ENCODE measurements at places on chromosomes 1 and 21.
A peak's percentile ranks its signal among the peaks of the same experiment; 100 is the strongest.

- DNase-seq: no peak
Observed at GRCh38 chr1:37265786-37266667, 208.4 kb upstream of the ZC3H12A start.

GRCh38 chr1:60906039-60906438 is 176.3 kb upstream of the NFIA start:
- DNase-seq: no peak

DNA sequence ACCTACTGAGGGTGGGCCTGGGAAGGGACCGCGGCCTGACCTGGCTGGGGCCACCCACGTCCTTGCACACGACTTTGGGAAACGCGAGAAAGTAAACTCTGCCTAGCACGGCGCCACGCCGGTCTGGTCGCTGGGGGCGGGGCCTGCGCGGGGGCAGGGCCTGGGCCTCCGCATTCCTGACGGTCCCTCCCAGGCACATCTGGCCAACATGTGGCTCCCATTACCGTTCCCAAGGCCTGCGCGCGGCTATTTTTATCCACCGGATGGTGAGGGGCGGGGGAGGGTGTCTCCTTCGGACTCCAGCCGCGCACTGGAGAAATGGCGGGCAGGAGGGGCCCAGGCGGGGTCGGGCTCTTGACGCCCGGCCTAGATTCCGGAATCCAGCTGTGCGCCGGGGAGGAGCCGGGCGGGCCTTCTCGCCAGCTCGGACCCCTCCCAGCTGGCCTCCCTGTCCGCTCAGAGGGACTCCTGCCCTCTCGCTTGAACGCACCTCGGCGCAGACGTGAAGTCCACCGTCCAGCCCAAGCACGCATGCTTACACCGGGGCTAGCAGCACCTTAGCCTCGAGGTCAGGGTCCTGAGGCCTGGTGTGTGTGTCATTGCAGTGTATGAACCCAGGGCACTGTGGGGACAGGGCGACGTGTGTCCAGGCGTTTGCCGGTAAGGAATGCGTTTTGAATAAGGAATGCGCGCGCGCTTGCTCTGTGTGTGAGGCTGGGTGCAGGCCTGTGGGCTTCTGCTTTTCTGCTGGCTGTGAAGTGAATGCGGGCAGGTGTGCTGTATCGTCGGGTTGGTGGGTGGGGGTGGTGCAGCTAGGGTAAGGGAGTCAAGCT is 2.1 kb downstream of the EVA1B start:
- peak; percentile 61 for DNase-seq

GRCh38 chr1:109650609-109651008 is 5.3 kb upstream of the GSTM4 start:
- DNase-seq: no peak

DNA sequence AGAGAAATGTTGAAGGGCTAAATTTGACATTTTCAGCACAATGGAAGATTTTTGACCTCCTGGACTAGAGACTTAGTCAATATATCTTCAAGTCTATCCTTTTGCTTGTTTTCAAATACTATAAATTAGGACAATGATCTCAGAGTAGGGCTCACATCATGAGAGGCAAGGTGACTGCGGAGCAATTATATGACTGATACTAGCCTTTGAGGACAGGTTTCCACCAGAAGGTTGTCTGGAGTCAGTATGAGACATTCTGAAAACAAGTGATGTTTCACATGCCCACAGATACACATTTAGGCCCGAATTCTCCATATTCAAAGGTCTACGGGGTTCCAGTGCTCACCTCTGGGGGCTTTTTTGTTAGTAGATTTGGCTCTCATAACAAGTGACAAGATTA is 142.3 kb upstream of the SAMSN1 start:
- no peak for DNase-seq

- no peak for DNase-seq
Observed at GRCh38 chr21:34132202-34132601, 58.8 kb downstream of the MRPS6 start.

DNA sequence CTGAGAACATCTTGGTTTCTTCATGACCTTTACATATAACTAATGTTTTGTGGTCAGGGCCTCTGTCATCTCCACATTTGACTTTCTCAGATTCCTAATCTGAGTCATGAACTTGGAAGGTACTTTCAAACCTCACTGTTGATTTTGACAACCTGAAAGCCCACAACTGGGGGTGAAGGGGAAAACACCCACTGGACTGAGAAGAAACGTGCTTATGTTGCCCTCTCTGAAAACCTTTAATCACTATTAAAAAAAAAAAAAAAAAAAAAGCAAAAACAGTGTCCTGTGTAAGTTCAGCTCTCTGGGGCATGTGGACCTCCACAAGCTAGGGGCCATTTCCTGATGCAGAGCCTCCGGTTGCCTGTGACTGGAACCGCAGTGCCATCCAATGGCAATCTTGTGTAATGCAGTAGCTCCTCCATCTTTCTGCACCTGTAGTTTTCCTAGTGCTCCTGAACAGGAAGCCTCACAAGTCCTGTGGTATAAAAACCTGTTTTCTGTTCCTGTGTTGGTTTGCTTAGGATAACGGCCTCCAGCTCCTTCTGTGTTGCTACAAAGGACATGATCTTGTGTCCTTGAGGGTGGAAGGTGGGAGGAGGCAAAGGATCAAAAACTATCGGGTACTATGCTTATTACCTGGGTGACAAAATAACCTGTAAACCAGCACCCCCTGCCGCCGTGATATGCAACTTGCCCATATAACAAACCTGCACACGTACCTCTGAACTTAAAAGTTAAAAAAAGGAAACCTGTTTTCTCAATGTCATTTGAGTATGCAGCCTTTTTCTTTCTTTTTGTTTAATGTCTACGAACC is 124.5 kb downstream of the ZNF648 start:
- DNase-seq: peak; percentile 47

GRCh38 chr1:150875197-150876118 is 941 bp downstream of the ARNT start:
- DNase-seq: no peak

DNA sequence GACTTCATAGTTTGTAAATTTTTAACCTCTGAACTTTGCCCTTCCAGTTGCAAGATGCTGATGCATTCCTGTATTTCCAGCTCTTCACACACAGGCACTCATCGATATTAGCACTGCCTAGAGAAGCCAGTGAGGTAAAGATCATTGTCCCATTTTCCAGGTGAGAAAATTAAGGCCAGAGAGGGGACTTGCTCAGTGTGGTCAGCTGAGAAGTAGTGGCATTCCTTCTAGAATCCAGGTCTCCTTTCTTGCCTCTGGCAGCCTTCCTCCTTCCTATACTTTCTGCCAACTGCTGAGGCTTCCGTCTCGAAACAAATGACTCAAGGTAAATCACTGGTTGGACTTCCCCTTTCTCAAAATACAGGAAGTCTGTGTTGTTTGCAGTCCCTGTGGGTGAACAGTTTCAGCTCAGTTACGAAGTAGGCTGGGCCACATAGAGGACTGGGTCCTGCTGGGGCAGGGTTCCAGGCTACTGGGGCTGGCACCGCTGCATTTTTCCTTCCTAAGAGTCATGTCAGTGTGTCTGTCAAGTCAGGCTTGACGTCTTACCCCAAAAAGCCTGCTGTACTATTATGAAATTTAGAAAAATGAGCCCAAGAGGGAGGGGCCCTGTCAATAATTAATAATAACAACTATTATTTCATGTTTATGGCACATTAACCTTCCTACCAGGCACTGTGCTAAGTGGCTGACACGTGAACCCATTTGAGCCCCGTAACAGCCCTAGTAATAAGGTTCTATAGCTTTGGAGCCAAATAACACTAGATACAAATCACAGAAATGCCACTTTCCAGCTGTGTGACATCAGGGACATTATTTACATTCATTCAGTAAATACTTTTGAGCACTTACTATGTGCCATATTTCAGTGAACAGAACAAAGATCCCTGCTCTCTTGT is 16.6 kb upstream of the RNF19B start:
- DNase-seq: peak; percentile 78

- no peak for DNase-seq
Observed at GRCh38 chr1:27106561-27107323, 48.2 kb downstream of the SLC9A1 start.

- no peak for DNase-seq
Observed at GRCh38 chr1:162710780-162711465, 78.7 kb downstream of the DDR2 start.

DNA sequence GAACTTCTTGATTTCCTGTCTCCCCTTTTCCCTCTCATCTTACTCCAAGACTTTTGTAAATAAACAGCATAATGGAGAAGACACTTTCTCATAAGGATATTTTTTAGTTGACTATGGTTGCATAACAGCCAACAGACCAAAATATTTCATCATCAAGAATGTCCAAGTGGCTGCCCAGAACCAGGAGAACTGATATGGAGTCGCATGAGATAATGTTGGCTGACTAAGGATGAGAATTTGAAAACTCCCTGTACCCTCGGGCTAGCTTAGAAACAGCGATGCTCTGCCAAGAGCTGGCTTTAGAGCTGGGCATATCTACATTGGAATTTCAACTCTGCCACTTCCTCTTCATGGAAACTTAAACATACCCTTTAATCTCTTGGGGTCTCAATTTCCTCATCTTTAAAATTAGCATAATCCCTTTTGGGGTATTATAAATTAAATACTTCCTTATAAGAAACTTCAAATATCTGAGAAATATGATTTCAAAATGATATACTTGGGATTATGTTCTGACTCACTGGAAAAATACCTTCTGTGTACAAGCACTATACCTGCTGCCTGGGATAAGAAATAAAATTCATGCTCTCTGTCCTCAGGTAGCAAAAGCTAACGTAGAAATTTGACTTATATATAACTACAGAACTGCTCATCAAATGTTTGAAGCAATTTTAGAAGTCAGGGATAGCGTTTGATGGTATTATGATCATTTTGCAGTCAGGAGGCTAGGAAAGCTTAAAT is 777.3 kb downstream of the LTN1 start:
- no peak for DNase-seq

GRCh38 chr21:46489800-46490199 is 31.1 kb downstream of the DIP2A start:
- no peak for DNase-seq

DNA sequence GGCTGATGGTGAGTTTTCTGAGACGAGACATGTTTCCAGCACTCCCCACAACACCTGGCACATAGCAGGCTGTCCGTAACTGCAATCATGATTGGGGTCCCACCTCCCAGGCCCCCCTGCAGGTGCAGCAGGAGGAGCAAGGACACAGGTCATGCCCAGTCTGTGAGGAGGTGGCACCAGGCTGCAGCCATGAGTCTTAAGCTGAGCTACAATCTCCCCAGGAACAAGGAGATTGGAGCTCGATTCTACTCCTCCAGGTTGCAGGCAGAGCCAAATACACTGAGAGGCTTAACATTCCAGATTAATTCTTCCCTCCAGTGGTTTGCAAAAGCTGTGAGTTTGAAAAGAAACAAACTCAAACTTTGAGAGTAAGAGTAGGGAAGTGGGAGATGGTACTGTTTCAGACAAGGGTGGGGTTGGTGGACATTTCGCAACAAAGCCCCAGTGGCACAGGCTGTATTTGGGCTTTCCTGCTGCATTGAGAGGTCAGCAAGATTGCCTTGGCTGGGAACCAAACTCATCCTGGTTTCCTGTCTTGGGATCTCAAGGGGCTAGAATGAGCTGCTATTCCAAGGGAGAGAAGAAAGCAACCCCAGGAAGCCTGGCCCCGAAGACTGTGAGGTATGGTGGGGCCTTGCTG is 64.8 kb upstream of the GALNT2 start:
- DNase-seq: no peak

DNA sequence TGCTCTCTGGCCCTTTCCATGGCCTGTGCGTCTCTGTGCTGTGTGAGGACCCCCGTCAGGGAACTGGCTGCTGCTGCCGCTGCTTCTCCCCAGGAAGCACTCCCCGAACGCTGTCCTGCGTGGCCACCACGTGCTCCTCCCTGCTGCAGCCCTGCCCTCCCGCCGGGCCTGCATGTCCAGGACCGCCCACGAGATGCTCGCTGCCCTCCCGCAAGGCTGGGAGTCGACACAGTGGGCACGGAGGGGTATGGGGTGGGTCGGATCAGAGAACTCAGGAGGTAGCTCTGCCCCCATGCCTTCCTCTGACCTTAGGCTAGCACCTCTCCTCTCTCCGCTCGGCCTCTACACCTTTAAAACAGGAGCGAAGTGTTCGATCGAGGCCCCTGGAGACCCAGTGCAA is 171.9 kb upstream of the AJAP1 start:
- no peak for DNase-seq

DNA sequence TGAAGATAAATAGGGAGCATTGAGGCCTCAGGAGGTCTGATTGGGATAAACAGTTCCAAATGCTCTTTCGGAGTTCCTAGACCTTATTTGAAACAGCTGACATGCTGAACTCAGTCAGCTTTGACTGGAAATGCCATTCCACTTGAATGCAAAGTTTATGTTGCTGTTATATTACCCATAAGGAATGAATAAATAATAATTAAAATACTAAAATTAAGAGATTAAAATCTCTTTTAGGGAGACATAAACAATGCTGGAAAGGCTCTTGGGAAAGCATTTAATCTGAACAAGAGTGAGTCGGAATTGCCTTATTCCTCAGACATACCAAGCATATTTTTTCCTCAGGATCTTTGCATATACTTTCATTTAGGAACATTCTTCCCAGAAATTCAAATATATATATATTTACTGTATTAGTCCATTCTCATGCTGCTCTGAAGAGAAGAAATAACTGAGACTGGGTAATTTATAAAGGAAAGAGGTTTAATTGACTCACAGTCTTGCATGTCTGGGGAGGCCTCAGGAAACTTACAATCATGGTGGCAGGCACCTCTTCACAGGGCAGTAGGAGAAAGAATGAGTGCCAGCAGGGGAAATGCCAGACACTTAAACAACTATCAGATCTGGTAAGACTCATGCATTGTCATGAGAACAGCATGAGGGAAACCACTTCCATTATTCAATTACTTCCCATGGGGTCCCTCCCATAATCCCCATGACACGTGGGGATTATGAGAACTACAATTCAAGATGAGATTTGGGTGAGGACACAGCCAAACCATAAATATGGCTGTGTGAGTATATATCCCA is 318.2 kb upstream of the PLXNA2 start:
- no peak for DNase-seq

DNA sequence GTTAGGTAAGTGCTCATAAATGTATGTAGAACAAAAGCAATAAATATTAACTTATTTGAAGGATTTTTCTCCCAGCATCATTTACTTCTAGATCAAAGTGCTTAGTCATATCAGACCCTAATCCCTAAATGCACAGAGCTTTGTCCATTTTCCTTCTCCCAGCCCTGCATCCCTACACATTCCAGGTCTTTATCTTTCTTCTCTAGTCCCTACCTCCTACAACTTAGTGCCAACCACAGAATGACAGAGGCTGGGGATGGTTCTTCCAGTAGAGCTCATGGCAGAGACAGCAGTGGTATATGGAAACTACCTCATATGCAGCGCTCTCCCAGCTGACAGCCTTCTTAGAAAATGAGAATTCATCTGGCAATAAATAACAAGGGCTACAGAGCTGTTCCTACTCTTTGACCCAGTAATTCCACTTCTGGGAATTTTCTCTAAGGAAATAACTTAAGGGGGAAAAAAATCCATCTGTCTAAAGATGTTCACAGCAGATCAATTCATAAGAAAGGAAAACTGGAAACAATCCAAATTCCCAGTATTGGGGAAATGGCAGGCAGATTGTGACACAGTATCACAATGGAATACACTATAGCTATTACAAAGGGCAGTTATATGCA is 62.9 kb upstream of the ROR1 start:
- DNase-seq: no peak

GRCh38 chr1:224358237-224358636 is 1.6 kb downstream of the CNIH4 start:
- DNase-seq: no peak

GRCh38 chr1:212699625-212700222 is at the start of gene BATF3:
Gene BATF3, minus strand, starts transcription at chr1:212699840. Its CDS starts 78 bp downstream, at chr1:212699762.
- peak; percentile 16 for DNase-seq

Measured in mucosa of gallbladder (tissue), 1 donor.